Upper lobe of right lung (tissue), 1 donor: ENCODE measurements at places on chromosomes 3 and 15. TPM values are rescaled to one million over a fixed set of nuclear protein-coding genes. Genes with fewer than 3 reads are reported as not detected.
A peak's percentile ranks its signal among the peaks of the same experiment; 100 is the strongest.

DNA sequence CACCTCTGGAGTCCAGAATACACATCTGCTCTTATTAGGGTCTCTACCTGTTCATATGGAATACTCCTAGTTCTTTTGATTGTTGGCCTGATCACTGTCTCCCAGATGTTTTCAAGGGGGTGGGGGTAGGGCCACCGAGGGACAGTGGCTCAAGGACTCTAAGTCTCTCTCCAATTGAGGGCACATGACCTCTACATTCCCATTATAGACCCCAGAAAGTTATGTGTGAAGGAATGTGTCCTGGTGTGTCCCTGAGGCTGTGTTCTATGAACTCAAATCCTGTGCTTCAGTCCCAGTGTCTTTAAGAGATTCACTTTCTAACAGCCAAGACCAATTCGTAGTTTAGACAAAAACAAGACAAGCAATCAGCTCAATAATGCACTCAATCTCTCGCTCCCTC lies 357.4 kb downstream of the ERC2 start:
- H3K36me3 ChIP-seq, result no peaks in the 10 kb centered on the region
- no peaks in the 10 kb centered on the region for H3K4me1 ChIP-seq
- DNase-seq, result no peak
- H3K4me3 ChIP-seq, result no peak overlapping the region
- no peak overlapping the region for H3K27ac ChIP-seq
- H3K27me3 ChIP-seq, result no peaks in the 10 kb centered on the region

- H3K36me3 ChIP-seq, result no peaks in the 10 kb centered on the region
- H3K4me1 ChIP-seq, result no peaks in the 10 kb centered on the region
- no peak for DNase-seq
- H3K27me3 ChIP-seq, result no peaks in the 10 kb centered on the region
- no peak overlapping the region for H3K4me3 ChIP-seq
- no peak overlapping the region for H3K27ac ChIP-seq
These were observed 317.7 kb upstream of the TLE3 start for GRCh38 chr15:70415398-70415797.

GRCh38 chr3:31959951-31960792 lies 20.9 kb downstream of the OSBPL10 start:
- DNase-seq, result no peak
- H3K36me3 ChIP-seq, result no peaks in the 10 kb centered on the region
- peaks cover 32% of the 10 kb centered on the region for H3K4me1 ChIP-seq

- no peak overlapping the region for H3K4me3 ChIP-seq
- no peaks in the 10 kb centered on the region for H3K4me1 ChIP-seq
- no peak overlapping the region for H3K27ac ChIP-seq
- no peak for DNase-seq
These were observed 81.9 kb upstream of the PTX3 start for GRCh38 chr3:157354722-157355121.

DNA sequence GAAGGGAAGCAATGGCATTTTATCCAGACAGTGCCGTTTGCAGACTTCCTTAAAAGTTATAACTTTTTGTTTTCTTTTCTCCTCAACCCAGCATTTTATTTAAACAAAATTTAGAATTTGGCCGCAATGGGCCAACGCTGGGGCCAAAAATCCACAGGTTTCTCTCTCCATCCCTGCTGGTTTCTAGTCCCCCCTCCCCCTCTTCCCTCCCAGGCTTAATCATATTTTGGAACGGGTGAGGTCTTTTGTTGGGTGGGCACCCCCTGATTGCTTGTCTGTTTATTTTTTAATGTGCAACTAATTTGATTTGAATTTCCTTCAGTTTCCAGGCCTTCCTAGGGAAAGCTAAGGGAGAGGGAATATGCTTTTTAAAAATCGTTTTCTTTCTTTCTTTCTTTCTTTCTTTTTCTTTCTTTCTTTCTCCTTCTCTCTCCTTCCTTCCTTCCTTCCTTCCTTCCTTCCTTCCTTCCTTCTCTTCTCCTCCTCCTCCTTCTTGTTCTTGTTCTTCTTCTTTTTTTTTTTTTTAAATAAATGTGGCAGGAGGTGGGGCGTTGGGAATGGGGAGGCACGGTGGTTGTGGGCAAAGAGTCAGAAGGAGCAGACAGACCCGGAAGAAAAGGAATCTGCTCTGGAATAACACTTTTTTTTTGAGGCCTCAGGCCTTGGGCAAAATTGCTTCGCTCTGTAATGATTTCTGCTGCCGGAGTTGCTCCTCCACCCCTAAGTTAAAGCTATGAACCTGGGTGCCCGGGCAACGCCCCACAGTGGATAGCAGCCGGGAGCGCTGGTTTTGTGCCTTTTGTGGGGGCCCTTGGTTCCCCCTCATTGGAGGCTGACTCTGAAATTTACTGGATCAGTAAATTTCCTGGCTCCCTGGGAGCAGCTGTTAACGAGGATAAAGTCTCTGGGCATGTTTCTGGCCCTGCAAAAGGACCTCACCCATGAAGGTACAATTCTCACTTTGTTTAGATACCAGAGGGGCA lies 1.9 kb downstream of the FNDC3B start:
- peak; percentile 66 for DNase-seq
- no peaks in the 10 kb centered on the region for H3K27me3 ChIP-seq
- H3K27ac ChIP-seq, result peak overlapping the region; percentile 97
- peaks cover 36% of the 10 kb centered on the region for H3K4me1 ChIP-seq
- peaks cover 6% of the 10 kb centered on the region for H3K36me3 ChIP-seq
- H3K4me3 ChIP-seq, result peak overlapping the region; percentile 96

DNA sequence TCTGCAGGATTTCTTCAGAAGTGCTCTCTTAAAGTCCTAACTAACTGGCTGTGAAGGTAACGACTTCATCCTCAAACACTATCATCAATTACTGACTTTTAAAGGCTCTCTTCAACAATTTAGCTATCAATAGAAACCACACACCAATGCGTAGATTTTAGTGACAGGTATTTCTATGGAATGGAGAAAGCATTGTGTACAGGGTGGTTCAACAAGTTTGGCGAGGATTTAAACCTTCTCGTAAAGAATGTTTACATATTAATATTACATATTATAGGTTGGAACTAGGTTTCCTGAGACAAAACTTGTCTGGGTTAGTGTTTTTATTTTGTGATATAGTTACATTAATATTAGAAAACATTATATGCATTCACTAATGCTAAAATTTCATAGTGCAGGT lies 233.6 kb downstream of the CHL1 start:
- H3K4me3 ChIP-seq, result no peak overlapping the region
- H3K27ac ChIP-seq, result no peak overlapping the region
- DNase-seq, result no peak
- no peaks in the 10 kb centered on the region for H3K36me3 ChIP-seq

DNA sequence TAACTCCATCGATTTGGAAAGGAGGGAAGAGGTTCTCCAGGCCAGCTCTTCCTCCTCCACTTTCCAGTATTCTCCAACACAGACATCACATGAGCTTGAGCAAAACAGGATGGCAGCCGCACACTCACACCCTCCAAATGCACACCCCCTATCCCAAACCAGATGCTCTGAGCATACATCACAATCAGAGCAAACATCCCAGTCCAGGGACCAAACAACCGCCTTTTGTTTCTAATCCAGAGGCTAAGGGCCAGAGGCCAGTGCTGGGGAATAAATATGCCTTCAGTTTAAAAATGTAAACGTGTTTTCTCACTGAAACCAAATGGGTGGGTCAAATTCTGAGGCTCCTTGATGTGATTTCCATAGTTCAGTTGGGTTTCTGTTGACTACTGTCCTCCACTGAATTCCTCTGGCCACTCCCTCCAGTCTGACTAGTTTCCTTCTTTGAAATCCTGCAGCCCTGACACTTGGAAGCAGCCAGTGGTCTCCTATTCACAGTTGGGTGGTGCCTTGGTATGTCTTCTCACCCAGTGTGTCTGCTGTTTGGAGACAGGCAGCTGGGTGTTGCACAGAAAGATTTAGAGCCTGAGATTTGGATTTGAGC lies 19.2 kb upstream of the MFGE8 start:
- H3K27me3 ChIP-seq, result no peaks in the 10 kb centered on the region
- no peak overlapping the region for H3K4me3 ChIP-seq
- DNase-seq, result no peak
- no peaks in the 10 kb centered on the region for H3K4me1 ChIP-seq
- H3K27ac ChIP-seq, result peak overlapping the region; percentile 47
- H3K36me3 ChIP-seq, result no peaks in the 10 kb centered on the region

DNA sequence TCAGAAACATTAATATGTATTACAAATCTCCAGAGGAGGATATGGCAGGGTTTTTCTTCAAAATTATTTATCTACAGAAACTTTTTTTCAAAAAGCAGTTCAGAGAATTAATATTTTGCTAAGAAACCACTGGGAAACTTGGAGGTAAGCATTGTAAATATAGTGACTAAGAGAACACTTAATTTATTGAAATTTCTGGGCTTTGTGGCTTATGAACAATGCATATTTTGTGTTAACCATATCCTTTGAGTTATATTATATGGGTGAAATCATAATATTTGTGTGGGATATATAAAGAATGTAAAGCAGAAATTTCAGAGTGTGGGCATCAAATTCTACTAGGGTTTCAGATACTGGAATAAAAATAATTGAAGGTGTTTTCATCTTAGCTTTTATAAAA lies 1059.2 kb downstream of the ZPLD1 start:
- no peaks in the 10 kb centered on the region for H3K36me3 ChIP-seq
- no peaks in the 10 kb centered on the region for H3K27me3 ChIP-seq
- no peak for DNase-seq
- H3K27ac ChIP-seq, result no peak overlapping the region
- H3K4me3 ChIP-seq, result no peak overlapping the region

- H3K36me3 ChIP-seq, result no peaks in the 10 kb centered on the region
- no peak overlapping the region for H3K4me3 ChIP-seq
- H3K4me1 ChIP-seq, result no peaks in the 10 kb centered on the region
- H3K27ac ChIP-seq, result no peak overlapping the region
These were observed 187.5 kb downstream of the DOCK3 start for GRCh38 chr3:50862221-50862620.

GRCh38 chr15:77581896-77582569 lies 50.7 kb downstream of the LINGO1 start:
- no peaks in the 10 kb centered on the region for H3K27me3 ChIP-seq
- H3K4me1 ChIP-seq, result no peaks in the 10 kb centered on the region
- no peaks in the 10 kb centered on the region for H3K36me3 ChIP-seq
- DNase-seq, result no peak

DNA sequence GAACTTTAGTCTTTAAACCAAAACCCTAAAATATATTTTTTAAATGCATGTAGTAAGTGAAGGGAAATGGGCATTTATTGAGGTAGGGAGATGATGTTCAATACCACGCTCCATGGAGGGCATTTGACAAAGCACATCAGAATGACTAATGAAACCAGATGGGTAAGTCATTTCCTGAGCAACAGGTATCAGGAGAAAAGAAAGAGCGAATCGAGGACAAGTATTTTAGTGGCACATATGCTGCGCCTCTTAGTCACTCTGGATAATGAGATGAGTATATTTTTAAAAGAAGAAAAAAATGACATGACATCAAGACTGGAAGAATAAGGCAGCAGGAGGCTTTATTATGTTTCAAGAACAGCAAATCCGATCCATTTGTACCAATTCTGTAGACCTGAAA lies 129.0 kb upstream of the ARHGEF3 start:
- H3K4me3 ChIP-seq, result no peak overlapping the region
- no peak overlapping the region for H3K27ac ChIP-seq
- no peaks in the 10 kb centered on the region for H3K36me3 ChIP-seq
- DNase-seq, result no peak
- no peaks in the 10 kb centered on the region for H3K27me3 ChIP-seq

GRCh38 chr3:6737630-6738029 lies 123.3 kb upstream of the GRM7 start:
- no peaks in the 10 kb centered on the region for H3K4me1 ChIP-seq
- no peaks in the 10 kb centered on the region for H3K36me3 ChIP-seq
- DNase-seq, result no peak
- no peak overlapping the region for H3K27ac ChIP-seq
- no peak overlapping the region for H3K4me3 ChIP-seq
- no peaks in the 10 kb centered on the region for H3K27me3 ChIP-seq

- H3K36me3 ChIP-seq, result no peaks in the 10 kb centered on the region
- H3K27ac ChIP-seq, result no peak overlapping the region
- H3K4me3 ChIP-seq, result no peak overlapping the region
- no peaks in the 10 kb centered on the region for H3K4me1 ChIP-seq
These were observed 262.6 kb upstream of the ZNF385D start for GRCh38 chr3:22013641-22014040.

- H3K4me3 ChIP-seq, result no peak overlapping the region
- H3K36me3 ChIP-seq, result no peaks in the 10 kb centered on the region
- no peak overlapping the region for H3K27ac ChIP-seq
- H3K4me1 ChIP-seq, result no peaks in the 10 kb centered on the region
- no peaks in the 10 kb centered on the region for H3K27me3 ChIP-seq
These were observed 307.3 kb upstream of the RBMS3 start for GRCh38 chr3:28973609-28974008.

GRCh38 chr15:22958487-22959280 lies 21.5 kb downstream of the CYFIP1 start:
- no peak overlapping the region for H3K4me3 ChIP-seq
- DNase-seq, result no peak
- peaks cover 76% of the 10 kb centered on the region for H3K4me1 ChIP-seq
- no peaks in the 10 kb centered on the region for H3K27me3 ChIP-seq
- H3K27ac ChIP-seq, result no peak overlapping the region

GRCh38 chr3:101936419-101937356 lies 87.4 kb downstream of the NFKBIZ start:
- peaks cover 41% of the 10 kb centered on the region for H3K4me1 ChIP-seq
- H3K27ac ChIP-seq, result no peak overlapping the region
- no peak for DNase-seq
- no peak overlapping the region for H3K4me3 ChIP-seq
- no peaks in the 10 kb centered on the region for H3K27me3 ChIP-seq
- no peaks in the 10 kb centered on the region for H3K36me3 ChIP-seq

GRCh38 chr15:83549623-83550022 lies 102.5 kb downstream of the SH3GL3 start:
- H3K4me3 ChIP-seq, result no peak overlapping the region
- no peak for DNase-seq
- no peaks in the 10 kb centered on the region for H3K36me3 ChIP-seq
- H3K4me1 ChIP-seq, result no peaks in the 10 kb centered on the region
- H3K27me3 ChIP-seq, result peaks cover 10% of the 10 kb centered on the region
- H3K27ac ChIP-seq, result no peak overlapping the region

DNA sequence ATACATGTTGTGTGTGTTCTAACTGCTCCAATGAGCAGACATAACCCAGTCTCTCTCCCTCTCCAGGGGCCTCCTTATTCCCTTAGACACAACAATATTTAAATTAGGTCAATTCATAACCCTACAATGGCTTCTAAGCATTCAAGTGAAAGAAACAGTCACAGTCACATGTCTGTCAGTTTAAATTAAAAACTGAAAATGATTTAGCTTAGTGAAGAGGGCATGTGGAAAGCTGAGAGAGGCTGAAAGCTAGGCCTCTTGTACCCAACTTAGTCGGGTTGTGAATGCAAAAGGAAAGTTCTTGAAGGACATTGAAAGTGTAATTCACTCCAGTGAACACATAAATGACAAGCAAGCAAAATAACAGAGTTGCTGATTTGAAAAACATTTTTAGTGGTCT lies 1519.6 kb downstream of the OTOL1 start:
- H3K27ac ChIP-seq, result no peak overlapping the region
- no peak overlapping the region for H3K4me3 ChIP-seq
- DNase-seq, result no peak

- no peak overlapping the region for H3K4me3 ChIP-seq
- H3K4me1 ChIP-seq, result no peaks in the 10 kb centered on the region
- peak; percentile 81 for DNase-seq
These were observed 71.0 kb downstream of the ADAMTS7 start for GRCh38 chr15:78739996-78740903.

ULK4 gene
- total RNA-seq, result 11.2 TPM

NCKIPSD gene
- total RNA-seq, result 18.3 TPM

IL17RD gene
- total RNA-seq, result 1.1 TPM

BFSP2 gene
- total RNA-seq, result not detected

EPB42 gene
- total RNA-seq, result not detected

CLSTN2 gene
- total RNA-seq, result 3.0 TPM

CCRL2 gene
- total RNA-seq, result 28.5 TPM

TRA2B gene
- total RNA-seq, result 92.7 TPM

MYH15 gene
- total RNA-seq, result 0.90 TPM

GP9 gene
- total RNA-seq, result 1.2 TPM

RASGRP1 gene
- total RNA-seq, result 9.4 TPM
